ENCODE measurements at places on chromosomes 4 and X. TPM values are rescaled to one million over a fixed set of nuclear protein-coding genes. Genes with fewer than 3 reads are reported as not detected.

- no peak for DNase-seq
Measured at GRCh38 chr4:15234856-15235126, 193.0 kb upstream of the C1QTNF7 start.

The SPANXC gene
- not detected for total RNA-seq

The MAGEA2 gene
- total RNA-seq: not detected

GRCh38 chr4:37043342-37043741 lies 201.2 kb upstream of the NWD2 start:
- no peak for DNase-seq

The NRK gene
- total RNA-seq: not detected

- DNase-seq: no peak
Measured at GRCh38 chr4:153294631-153295030, 49.9 kb upstream of the MND1 start.

DNA sequence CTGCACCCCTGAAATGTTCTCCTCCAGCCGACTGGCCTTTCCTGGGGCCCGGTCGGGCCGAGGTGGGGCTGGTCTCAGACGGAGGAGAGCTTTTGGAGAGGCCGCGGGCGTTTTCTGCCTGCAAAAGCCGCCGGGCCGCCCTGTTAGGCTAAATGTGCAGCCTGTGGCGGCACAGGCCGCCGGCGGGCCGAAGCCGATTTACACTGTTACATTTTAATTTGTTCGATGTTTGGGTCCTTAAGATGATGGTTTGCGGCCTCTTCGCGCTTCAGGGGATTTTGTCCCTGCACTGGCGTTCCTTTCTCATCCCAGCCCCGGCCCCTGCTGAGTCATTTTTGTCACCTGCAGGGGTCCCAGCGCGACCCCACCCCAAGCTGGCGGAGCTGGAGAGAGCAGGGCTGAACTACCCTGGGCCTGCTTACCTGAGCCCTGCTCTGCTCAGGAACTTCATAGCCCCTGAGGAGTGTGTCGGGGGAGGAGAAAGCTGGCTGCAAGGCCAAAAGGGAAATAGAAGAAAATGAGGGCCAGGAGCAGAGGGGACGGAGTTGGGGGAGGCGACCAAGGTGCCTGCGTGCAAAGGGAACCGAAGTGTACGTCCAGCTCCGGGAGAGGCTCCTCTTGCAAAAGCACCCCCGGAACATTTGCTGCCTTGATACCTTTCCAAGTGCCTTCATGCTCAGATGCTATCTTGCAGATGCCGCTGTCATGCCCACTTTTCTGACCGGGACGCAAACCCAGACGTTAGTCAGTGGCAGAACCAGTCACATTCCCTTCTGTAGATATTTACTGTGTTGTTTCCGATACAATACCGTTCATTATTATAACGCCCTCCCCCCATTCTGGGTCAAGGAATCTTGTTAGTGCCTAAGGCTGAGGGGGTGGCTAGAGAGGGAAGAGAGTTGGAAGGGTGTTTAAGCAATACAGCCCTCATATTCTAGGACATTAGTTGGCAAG lies 977 bp upstream of the RBBP7 start:
- peak; percentile 4 for DNase-seq

The ARHGAP10 gene
- total RNA-seq: 6.4 TPM

DNA sequence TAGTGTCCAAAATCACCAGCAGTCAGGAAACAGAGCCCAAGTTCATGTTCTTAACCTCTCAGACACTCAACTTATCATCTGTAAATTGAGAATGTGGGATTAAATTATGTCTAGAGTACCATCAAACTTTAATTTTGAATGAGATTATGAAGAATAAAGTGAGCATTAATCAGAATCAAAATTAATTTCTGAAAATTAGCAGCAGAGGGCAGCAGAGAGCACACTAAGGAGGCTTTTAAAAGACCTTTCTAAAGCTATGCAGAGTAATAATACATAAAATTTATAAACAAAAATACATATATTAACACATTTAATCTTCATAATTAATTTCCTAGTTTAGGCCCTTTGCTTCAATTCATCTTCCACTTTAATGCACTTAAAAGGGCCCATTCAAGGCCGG lies 7.1 kb downstream of the TASL start:
- DNase-seq: peak; percentile 23

The ZFX gene
- 75.1 TPM for total RNA-seq

The ING2 gene
- total RNA-seq: 11.7 TPM

DNA sequence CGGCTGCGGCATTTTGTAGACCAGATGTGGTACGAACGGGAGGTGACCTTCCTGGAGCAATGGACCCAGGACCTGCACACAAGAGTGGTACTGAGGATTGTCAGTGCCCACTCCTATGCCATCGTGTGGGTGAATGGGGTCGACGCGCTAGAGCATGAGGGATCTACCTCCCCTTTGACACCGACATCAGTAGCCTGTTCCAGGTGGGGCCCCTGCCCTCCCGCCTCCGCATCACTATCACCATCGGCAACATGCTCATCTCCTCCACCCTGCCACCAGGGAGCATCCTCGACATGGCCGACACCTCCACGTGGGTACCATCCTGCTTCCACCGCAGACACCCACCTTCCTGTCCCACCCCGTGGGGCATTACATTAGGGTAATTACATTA lies 46.2 kb downstream of the SMARCA5 start:
- peak; percentile 17 for DNase-seq

The HS3ST1 gene
- 0.60 TPM for total RNA-seq

DNA sequence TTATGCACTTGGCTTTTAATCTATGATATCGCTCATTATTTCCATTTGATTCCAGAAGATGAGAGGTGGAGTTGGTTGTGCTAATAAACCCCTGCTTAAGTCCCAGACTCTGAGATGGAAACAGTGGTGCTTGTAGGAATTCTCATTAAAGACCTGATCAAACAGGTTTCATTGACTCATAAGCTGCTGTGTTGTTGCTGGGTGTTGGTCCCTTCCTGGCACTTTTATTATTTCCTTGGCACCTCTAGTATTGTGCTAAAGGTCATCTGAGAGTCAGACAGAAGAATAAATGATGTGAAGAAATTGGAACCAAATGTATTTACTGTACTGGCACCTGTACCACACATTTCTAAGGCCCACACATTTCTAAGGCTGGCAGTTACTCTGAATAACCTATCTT lies 544.7 kb upstream of the NR3C2 start:
- no peak for DNase-seq

GRCh38 chrX:103480526-103480925 lies 38.8 kb downstream of the RAB40A start:
- DNase-seq: no peak

GRCh38 chr4:118968005-118968404 lies 79.4 kb downstream of the SYNPO2 start:
- no peak for DNase-seq

GRCh38 chrX:55118574-55118973 lies 29.8 kb downstream of the PAGE2 start:
- DNase-seq: no peak

GRCh38 chrX:79524642-79525041 lies 157.5 kb upstream of the ITM2A start:
- DNase-seq: no peak

The SPANXD gene
- not detected for total RNA-seq

The GJB1 gene
- total RNA-seq: not detected

The NUDT10 gene
- not detected for total RNA-seq

- DNase-seq: no peak
Measured at GRCh38 chr4:94653095-94653649, 104.6 kb upstream of the BMPR1B start.
